ENCODE measurements at places on chromosomes 1 and 21.
A peak's percentile ranks its signal among the peaks of the same experiment; 100 is the strongest.

- no peak for DNase-seq
Measured at GRCh38 chr1:150508982-150509381, 1.1 kb downstream of the ECM1 start.

DNA sequence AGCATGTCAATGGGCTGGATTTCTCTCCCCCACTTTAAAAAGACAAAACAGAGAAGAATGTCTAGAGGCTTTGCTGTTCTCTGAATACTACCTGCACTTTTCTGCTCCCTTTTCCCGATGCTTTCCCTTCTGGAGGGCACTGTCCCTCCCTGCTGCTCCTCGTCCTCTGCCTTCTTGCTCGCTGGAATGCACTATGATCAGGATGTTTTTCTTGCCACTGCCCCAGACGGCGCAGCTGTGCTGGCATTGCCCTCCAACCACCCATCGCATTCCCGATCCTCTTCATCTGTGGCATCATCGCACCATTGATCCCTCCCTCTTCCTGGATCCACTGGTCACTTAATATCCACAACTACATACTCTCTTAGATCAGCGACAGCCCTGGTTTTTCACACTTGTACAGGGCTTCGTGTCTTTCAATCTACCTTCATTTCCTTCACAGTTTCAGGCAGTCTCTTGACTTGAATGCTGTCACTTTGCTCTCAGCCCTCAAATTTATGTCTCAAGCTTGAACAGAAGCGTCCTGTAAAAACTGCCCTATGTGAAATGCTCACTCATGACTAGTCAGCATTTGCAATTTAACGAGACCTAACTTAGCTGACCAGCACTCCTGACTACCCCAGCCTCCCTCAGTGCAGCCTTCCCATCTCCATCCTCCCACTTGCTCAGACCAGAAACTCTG is 3.5 kb upstream of the OR11L1 start:
- DNase-seq, result no peak

- no peak for DNase-seq
Measured at GRCh38 chr1:152328801-152329391, 3.9 kb upstream of the FLG start.

GRCh38 chr1:67724928-67725560 is 40.0 kb downstream of the GADD45A start:
- peak; percentile 42 for DNase-seq

- no peak for DNase-seq
Measured at GRCh38 chr1:103122983-103123720, 14.8 kb upstream of the COL11A1 start.

DNA sequence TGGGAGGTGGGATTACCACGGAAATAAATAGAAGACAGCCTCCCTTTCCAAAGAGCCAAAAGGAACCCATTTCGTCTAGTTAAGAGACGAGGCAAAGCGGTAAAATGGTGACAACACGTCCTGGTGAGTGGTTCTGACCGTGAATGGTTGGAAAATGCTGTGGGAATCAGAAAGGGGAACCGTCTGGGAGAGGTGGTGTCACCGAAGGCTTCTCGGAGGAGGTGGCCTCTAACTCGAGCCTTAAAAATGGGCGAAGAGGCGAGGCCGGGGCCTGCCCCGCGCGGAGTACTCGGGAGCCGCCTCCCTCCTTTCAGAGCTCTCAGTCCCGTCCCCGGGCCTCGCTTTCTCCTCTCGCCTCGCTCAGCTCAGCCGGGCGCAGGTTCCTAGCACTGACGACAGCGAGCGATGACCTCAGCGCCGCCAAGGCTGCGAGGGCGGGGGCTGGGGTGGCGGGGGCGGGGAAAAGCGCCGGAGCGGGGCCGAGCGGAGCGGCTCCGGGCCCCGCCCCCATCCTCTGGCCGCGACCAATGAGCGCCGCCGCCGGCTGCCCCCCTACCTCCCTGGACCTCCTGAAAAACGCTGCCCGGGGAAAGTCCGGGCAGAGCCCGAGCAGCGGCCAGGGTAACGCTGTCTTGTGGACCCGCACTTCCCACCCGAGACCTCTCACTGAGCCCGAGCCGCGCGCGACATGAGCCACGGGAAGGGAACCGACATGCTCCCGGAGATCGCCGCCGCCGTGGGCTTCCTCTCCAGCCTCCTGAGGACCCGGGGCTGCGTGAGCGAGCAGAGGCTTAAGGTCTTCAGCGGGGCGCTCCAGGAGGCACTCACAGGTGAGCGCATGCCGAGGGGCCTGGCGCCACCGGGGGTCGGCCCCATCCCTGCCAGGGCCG is at the start of gene BTG2:
BTG2 (plus strand) TSS at position 601 of the 890 bp plus-strand sequence; CDS start at position 689, 88 bp downstream.
- DNase-seq, result peak; percentile 87

GRCh38 chr1:162218975-162219374 is 149.5 kb downstream of the NOS1AP start:
- no peak for DNase-seq

GRCh38 chr1:60765204-60765603 is 317.2 kb upstream of the NFIA start:
- no peak for DNase-seq

- DNase-seq, result peak; percentile 82
Measured at GRCh38 chr1:153963850-153964331, 554 bp upstream of the SLC39A1 start.

GRCh38 chr21:41831453-41831831 is 47.7 kb downstream of the PRDM15 start:
- DNase-seq, result no peak

- no peak for DNase-seq
Measured at GRCh38 chr1:31502926-31503511, 73.3 kb upstream of the TINAGL1 start.

- no peak for DNase-seq
Measured at GRCh38 chr1:46150085-46150484, 17.7 kb upstream of the PIK3R3 start.

- DNase-seq, result no peak
Measured at GRCh38 chr1:147624011-147624410, 46.3 kb downstream of the ACP6 start.
